ENCODE measurements at places on chromosomes 7 and 10.
A peak's percentile ranks its signal among the peaks of the same experiment; 100 is the strongest.

- DNase-seq: no peak
These were observed 12.6 kb upstream of the PRRT4 start for GRCh38 chr7:128374041-128374440.

GRCh38 chr7:29194594-29195427 lies at the start of gene CHN2:
Gene CHN2, plus strand, starts transcription at chr7:29194775.
- no peak for DNase-seq

GRCh38 chr10:18140149-18140956 lies at the start of gene CACNB2:
Gene CACNB2, plus strand, starts transcription at chr10:18140424.
- peak; percentile 23 for DNase-seq

- no peak for DNase-seq
These were observed 96.0 kb upstream of the RSU1 start for GRCh38 chr10:16913266-16913665.

DNA sequence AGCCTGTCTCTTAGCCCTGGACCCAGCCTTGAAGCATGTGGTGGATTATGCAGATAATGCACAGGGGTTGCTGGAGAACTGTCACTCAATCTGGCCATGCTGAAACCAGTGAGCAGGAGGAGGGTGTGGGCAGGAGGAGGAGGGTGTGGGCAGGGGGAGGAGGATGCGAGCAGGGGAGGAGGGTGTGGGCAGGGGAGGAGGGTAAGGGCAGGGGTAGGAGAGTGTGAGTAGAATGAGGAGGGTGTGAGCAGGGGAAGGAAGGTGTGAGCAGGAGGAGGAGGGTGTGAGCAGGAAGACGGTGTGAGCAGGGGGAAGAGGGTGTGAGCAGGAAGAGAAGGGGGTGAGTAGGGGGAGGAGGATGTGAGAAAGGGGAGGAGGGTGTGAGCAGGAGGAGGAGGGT lies 18.8 kb downstream of the CAMK2B start:
- no peak for DNase-seq

GRCh38 chr7:41754046-41754445 lies 51.2 kb upstream of the INHBA start:
- DNase-seq: no peak

GRCh38 chr7:72015136-72015535 lies 397.0 kb downstream of the CALN1 start:
- no peak for DNase-seq

- DNase-seq: peak; percentile 73
These were observed 124.0 kb downstream of the IQUB start for GRCh38 chr7:123410273-123410904.

GRCh38 chr7:43296306-43296705 lies 183.9 kb downstream of the HECW1 start:
- no peak for DNase-seq

DNA sequence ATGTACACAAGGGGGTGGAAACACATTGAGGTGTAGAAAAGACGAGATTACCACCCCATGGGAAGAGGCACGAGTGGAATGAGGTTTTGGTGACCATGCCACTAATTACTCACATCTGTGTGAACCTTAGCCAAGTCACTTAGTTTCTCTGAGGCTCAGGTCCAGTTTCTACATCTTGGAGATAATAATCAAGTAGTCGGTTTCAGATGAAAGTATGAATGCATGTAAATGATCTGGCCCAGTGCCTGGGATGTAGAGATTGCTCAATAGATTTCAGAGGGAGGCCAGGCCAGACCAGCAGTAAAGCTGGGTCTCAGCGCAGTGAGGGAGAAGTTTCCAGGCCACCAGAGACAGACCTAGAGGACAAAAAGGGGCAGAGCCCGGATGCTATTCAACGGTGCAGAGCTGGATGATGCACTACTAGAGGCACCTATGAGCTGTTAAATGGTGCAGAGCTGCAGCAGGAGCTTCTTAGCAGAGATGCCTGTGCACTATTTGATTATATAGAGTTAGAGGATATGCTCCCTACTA lies 725.1 kb downstream of the GRID1 start:
- peak; percentile 20 for DNase-seq

DNA sequence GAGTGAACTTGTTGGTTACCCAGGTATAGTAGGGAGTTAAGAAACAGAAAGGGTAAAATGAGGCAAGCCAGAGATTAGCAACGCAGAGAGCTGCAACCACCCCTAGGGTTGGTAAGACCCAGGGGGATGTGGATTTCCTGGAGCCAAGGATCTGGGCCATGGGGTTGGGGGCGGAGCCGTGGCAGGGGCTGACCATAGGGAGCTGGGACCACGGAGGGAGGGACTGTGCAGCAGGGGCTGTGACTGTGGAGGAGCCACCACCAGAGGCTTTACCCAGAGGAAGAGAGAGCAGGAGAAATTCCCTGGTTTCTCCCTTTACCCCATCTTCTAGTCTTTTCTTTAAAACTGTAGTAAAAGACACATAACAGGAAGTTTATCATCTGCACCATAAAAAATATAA lies 58.6 kb upstream of the BAIAP2L1 start:
- no peak for DNase-seq

- DNase-seq: no peak
These were observed 191.3 kb upstream of the PTPRZ1 start for GRCh38 chr7:121681700-121682099.

- DNase-seq: no peak
These were observed 206.4 kb upstream of the FERD3L start for GRCh38 chr7:19351341-19352304.

DNA sequence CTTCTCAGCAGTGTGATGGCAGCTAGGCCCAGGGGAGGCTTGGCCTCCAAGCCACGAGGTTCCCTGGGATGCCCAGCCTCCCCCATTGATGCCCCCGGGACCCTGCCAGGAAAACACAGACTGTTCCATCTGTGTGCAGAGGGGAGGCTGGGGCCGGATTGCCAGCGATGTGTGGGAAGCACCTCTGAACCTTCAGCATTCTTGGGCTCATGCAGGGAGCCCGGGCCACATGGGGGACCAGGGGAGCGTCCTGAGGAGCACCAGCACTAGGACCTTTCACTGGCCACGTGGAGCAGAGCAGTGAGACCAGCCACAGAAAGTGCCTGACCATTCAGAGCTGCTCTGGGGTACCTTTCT lies 2.6 kb downstream of the IMPDH1 start:
- DNase-seq: no peak

- DNase-seq: no peak
These were observed 42.3 kb downstream of the FEZF1 start for GRCh38 chr7:122262246-122262645.

DNA sequence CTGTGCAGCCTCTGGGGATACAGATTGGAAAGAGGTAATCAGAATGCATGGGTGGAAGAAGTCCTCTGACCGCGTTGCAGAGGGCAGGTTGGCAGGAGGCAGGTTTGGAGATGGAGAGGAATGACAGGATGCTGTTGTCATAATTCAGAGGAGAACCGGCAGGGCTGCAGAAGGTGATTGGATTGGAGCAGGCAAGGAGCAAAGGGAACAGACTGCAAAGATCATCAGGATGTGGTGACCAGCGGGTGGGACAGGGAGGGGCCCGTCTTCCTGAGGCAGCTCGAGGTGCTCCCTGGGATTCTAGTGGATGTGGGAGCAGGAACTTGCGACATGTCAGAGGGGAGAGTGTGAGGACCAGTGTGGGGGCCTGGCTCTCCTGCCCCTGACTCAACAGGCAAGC lies 78.5 kb upstream of the PPIF start:
- DNase-seq: no peak

GRCh38 chr10:31774299-31774900 lies 154.2 kb downstream of the ARHGAP12 start:
- DNase-seq: no peak

DNA sequence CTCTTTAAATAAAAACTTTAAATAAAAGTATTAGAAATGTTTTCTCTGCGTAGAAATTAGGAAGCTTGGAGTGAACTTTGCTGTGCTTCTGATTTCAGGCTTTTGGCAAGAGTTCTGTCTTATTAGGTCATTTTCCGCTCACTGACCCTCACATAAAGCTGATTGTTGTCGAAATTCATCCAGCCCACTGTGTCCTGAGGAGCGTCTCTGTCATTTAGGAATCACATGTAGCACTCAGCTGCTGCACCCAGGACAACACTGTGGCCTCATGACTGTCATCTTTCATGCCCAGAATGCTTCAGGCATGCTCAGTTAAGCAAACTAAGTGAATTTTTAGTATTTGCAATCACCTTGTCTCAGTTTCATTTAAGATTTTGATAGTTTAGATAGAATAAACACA lies 57.8 kb upstream of the MSRB2 start:
- no peak for DNase-seq

DNA sequence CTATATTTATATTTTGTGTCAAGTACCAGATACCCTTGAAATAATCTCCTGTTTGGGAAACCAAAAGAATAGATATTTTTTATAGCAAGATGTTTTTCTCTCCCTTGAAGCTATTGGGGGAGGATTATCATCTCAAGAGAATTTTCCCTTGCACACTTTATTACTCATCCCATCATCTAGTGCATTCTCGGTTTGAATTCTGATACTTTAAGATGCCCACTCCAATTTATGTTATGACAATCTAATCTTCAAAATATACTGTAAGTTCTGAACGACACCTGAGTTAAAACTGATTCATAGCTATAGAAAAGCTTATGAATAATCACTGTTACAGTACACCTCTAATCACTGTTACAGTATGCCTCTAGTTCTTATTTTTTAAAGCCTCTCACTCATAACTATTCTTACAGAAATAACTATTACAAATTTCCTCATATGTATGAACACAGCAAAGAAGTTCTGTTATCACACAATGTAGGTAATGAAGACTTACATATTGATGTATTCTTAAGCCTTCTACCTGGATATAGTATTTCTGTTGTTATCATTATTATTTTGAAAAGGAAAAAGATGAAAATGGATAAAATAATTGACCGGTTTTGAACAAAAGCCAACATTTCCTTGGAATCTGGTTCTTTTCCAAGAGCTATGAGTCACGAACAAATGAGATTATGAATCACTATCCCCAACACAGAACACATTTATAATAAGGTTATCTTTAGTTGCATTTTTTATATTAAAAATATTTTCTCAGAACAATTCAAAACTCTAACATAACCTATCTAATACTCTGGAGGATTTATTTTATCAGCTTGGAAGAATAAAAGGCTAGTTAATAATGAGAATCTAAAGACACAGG lies 72.3 kb upstream of the FAM13C start:
- DNase-seq: no peak

- DNase-seq: no peak
These were observed 487.8 kb downstream of the ZNF33B start for GRCh38 chr10:42150428-42151061.

- DNase-seq: peak; percentile 61
These were observed 2.5 kb upstream of the ACBD5 start for GRCh38 chr10:27242951-27243551.

DNA sequence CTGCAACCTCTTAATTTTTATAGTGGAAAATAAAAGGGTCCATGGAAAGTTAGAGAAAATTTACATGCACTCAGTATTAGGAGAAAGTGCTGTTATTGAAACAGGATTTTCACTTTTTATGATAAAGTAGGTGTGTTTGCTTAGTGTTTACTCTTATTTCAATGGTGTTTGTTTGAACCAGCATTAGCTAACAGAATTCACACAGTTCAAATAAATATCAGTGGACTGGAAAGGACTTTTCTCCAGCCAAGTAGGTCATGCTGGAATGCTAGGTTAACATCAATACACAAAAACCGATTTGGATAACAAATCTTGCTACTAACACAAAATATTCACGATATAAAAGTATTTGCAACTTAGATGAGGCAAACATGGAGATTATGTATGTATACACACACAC lies 49.4 kb upstream of the BET1 start:
- no peak for DNase-seq

GRCh38 chr7:71591876-71592275 lies 459.9 kb downstream of the GALNT17 start:
- no peak for DNase-seq

DNA sequence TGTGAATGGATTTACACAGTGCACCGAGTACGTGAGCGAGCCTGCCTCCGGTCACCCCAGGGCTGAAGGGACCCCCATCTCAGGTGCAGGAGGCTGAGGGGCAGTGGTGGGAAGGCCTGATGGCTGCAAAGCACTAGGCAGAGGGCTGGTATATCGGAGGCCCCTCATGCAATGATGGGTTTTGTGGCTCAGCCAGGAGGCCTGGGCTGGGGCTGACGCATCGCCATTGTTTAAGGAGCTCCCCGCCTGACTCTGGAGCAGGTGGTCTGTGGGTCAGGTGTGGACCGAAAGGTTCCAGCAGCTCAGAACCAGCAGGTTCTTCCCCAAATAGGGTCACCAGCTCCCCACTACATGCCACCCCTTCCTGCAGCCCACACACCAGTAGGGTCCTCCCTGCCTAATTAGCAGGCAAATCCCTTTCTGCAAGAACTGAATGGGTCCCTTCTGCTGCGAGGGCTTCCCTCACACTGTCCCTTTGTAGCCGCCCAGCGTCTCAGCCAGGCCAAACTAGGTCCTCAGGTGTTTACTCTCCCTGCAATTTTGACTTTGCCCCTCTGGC lies 33.0 kb downstream of the OAT start:
- DNase-seq: no peak

DNA sequence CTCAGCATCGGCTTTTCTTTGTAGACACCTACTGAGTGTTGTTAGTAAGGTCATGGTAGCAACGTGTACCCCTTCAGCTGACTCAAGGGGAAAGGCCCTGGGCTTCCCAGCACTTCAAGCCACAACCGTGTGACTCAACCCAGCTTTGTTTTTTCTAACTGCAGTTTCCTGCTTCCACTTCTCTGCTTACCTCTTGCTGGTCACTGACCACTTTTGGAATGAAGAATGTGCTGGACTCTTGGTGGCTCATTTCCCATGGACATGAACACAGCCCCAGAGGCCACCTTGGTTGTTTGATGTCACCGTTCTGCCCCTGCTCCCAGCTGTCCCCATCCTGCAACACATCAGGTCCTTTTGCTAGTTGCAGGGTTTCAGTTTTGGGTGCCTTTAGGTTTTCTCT lies 69.5 kb upstream of the ZNF438 start:
- DNase-seq: no peak

GRCh38 chr10:120475844-120476791 lies 19.1 kb downstream of the PLPP4 start:
- DNase-seq: no peak

DNA sequence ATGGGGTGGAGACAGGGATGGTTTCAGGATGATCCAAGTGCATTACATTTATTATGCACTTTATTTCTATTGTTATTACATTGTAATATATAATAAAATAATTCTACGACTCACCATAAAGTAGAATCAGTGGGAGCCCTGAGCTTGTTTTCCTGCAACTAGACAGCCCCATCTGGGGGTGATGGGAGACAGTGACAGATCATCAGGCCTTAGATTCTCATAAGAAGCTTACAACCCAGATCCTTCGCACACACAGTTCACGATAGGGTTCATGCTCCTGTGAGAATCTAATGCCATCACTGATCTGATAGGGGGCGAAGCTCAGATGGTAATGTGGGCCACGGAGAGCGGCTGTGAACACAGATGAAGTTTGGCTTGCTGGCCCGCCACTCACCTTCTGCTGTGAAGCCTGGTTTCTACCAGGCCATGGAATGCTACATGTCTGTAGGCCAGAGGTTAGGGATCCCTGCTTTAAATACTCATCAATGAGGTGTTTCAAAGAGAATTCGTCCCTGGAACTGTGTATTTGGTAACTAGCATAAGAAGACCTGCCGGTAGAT lies 21.2 kb upstream of the PRKCQ start:
- no peak for DNase-seq

GRCh38 chr10:35153716-35154115 lies 27.1 kb downstream of the CREM start:
- no peak for DNase-seq

All from fibroblast of the conjunctiva (primary cell).